ENCODE measurements at places on chromosomes 11 and 22.
A peak's percentile ranks its signal among the peaks of the same experiment; 100 is the strongest.

- DNase-seq = no peak
These were observed 7.0 kb downstream of the OR4X1 start for GRCh38 chr11:48270621-48271020.

DNA sequence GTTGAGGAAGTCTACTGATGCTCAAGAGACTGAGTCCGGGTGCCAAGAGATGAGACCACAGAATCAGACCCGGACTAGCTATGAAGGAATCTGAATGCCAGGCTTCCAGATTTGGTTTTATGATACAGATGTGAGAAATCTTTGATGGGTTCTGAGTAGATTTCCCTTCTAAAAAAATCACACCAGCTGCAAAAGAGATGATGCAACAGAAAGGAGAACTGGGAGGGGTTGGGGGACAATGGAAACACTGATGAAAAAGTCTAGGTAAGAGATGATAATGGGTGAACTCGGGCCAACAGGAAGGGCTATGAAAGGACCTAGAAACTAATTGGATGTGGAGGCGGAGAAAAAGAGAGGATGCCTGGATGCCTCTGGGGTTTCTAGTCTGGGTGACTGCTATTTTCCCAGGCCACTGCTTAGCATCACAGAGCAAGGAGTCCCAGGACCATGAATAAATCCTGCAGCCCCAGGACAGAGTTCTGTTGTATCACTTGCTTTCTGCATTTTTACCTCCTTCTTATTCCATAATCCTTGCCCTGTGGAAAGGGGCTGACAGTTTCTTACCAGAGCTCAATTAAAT lies 115.4 kb upstream of the SEZ6L start:
- no peak for DNase-seq

DNA sequence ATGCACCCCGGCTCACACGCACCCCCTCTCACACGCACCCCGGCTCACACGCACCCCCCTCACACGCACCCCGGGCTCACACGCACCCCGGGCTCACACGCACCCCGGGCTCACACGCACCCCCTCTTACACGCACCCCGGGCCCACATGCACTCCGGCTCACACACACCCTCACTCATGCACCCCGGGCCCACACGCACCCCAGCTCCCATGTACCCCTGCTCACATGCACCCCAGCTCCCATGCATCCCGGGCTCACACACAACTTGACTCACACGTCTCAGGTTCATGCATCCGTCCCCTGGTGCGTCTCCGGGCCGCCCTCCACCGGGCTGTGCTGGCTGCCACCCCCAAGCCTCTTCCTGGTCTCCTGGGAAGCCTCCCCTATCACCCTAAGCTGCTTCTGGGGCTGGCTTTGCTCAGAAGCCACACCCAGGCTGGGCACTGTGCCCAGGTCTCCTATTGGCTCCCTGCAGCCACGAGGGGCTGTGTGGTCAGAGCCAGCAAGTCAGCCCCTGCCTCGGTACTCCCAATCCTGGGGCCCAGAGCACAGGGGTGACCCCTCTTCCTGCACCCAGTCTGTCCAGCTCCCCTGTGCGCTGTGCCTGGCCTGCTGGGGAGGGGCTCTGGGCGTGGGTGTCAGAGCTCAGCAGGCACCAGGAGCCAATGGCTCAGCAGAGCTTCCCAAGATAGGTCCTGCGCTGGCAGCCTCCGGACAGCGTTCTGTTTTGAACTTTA lies 16.9 kb downstream of the TSPAN4 start:
- no peak for DNase-seq

GRCh38 chr11:83403691-83404389 lies 117.7 kb upstream of the CCDC90B start:
- DNase-seq = no peak

DNA sequence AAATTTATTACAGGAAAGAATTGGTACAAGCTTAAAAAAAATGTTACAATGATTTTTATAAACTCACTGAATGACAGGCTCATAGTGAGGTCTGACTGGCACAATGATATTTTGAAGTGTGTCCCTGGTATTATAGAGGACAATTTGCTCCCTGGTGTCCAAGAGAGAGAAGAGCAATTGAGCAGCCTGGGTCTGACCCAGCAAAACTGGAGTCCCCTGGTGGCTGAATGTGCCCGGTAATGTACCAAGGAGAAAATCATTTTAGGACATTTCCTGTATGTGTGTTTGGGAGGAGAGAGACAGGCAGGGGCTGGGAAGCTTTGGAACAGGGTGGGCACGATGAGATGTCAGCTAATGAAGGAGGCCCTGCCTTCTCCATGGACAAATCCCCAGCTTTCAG lies 125.3 kb downstream of the APOL5 start:
- peak; percentile 5 for DNase-seq

GRCh38 chr11:73184953-73185671 lies 33.0 kb upstream of the P2RY2 start:
- peak; percentile 76 for DNase-seq

DNA sequence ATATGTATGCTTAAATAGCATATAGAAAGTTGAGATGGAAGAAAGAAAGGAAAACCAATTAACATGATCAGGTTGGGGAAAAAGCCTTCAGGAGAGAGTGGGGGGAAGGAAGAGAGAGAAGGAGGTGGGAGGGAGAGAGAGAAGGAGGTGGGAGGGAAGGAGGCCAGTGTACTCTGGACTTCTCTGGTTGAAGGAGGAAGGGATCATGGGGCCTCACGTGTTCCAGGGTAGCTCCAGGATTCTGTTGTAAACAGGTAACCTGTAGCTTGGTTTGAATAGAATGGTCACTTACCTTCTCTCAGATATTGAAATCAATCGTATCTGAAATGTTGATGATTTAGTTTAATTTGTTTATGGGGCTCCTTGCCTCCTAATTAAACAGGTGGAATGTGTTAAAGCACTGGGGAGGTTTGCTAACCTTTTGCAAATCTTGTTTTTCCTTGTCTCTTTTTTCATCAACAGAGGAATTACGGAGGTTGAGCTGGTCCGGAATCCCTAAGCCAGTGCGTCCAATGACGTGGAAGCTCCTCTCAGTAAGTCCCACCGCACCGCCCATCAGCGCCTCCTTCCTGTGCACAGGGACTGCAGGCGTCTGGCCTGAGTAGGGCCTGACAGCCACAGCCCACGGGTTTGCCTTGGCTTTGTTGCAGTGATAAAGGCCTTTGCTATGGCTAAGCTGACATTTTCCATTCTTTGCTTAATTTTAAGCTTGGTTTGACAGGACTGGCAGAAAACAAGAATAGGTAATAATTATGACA lies 115.9 kb downstream of the TBC1D22A start:
- no peak for DNase-seq

GRCh38 chr22:29726106-29726505 lies 6.3 kb downstream of the CABP7 start:
- no peak for DNase-seq

DNA sequence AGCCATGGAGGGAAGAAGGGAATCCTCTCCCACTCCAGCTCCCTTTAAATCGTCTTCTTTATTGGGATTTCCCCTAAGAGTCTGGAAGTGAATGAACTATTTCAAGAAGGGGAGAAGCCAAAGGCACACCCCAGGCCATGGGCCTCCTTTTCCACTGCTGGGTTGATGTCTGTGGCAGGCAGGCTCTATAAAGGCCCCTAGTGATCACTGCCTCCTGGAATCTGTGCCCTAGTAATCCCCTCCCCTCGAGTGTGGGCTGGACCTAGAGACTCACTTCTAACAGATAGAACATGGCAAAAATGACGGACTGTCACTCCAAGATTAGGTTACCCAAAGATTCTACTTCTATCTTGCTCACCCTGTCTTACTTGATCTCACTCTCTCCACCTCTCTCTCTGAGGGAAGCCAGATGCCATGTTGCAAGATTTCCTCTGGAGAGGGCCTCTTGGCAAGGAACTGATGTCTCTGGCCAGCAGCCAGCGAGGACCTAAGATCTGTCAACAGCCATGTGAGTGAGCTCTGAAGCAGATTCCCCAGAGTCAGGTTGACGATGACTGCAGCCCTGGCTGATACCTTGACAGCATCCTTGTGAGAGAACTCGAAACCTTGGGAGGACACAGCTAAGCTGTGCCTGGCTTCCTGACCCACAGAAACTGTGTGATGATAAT lies 444.8 kb downstream of the SOX6 start:
- no peak for DNase-seq

- peak; percentile 22 for DNase-seq
These were observed 39.3 kb downstream of the PDGFB start for GRCh38 chr22:39205344-39206021.

DNA sequence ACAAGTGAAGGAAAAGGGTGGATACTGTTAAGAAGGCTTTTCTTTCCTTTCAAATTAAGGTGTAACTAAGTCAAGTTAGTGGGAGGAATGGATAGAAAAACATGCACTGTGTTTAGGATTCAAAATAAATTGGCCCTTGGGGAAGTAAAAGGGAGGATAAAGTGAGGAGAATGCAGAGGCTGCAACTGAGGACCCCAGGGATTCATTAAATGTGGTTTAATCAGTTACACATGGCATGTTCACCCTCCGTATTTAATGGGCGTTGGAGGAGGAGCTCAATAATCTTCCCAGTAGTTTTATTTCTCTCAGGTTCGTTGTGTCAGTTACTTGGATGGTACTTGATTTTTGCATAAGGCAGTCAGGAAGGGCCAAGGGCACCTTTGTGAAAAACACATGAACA lies 966.3 kb downstream of the JRKL start:
- DNase-seq = no peak

GRCh38 chr11:28759311-28759710 lies 651.1 kb downstream of the METTL15 start:
- DNase-seq = no peak

GRCh38 chr11:96161307-96162089 lies 181.5 kb downstream of the MAML2 start:
- no peak for DNase-seq

- DNase-seq = no peak
These were observed 26.1 kb downstream of the GLYATL1 start for GRCh38 chr11:58965246-58965985.

- DNase-seq = no peak
These were observed 858.7 kb upstream of the CHORDC1 start for GRCh38 chr11:91081440-91082043.

GRCh38 chr11:122598971-122599370 lies 56.6 kb upstream of the UBASH3B start:
- no peak for DNase-seq

DNA sequence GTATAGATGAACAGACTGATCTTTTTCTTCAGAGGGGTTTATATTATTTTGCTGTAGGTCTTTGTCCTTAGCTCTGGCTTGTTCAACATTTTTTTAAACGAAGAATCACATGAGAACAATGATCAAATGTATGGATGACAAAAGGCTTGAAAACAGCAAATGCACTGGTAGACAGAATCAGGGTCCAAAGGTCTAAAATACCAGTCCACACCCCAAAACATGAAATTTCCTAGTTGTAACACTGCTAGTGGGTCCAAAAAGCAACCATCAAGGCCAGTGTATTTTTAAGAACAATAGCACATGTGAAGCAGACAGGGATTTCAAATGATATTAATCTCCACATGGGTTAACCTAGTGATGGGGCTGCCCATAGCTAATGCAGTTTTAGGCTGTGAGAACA lies 162.0 kb downstream of the SWAP70 start:
- no peak for DNase-seq

- DNase-seq = no peak
These were observed 49.2 kb upstream of the SESN3 start for GRCh38 chr11:95279921-95280868.

- no peak for DNase-seq
These were observed 315.2 kb upstream of the CCDC90B start for GRCh38 chr11:83601201-83601913.

- DNase-seq = no peak
These were observed 51.6 kb downstream of the UBASH3B start for GRCh38 chr11:122707111-122707510.

GRCh38 chr11:97398246-97398645 lies 1008.4 kb downstream of the JRKL start:
- DNase-seq = no peak

DNA sequence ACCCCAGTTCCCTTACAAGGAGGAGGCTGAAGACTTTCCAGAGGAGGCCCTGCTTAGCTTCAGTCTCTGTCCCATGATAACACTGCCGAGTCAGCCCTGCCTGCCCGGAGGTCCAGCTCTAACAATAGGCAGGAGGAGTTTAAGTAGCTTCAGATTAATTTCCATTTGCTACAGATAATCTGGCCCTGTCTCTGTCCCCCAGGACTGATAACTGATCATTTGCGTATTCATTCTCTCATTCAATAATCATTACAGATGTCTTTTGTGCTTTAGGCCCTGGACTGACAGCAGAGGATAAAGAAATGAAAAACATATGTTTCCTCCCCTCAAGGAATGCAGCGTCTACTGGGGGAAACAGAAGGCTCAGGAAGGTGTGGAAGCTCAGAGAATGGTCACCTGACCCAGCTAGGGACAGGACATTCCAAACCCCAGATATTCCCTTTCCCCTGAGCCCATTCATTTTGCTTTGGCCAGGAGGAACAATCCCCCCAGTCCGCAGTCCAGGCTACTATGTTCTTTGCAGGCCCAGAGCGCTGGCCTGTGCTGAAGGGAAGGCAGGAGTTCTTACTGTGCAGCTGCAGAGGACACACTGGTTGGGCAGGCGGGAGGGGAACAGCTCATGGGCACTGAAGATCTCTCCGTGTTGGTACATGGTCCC lies 20.8 kb downstream of the CHRDL2 start:
- no peak for DNase-seq

GRCh38 chr22:45226503-45227186 lies 14.0 kb downstream of the KIAA0930 start:
- DNase-seq = no peak

DNA sequence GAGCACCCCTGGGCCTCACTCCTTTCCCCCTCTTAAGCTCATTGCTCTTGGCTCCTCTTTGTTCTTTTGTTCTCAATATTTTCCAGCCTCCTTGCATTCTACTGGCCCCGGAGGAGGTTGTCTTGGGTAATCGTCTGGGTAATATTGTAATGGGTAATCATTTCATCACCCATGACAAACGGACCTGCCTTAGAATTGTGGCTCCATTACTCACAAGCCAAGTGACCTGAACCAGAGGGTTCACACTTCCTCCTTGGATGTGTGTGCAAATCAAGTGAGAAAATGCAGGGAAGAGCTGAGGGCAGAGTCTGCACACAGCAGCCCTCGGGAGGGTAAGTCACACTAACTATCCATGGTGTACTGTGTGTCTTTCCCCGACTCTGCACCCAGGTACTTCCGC lies 305.0 kb downstream of the BUD13 start:
- no peak for DNase-seq

- DNase-seq = no peak
These were observed 2.2 kb downstream of the ARSA start for GRCh38 chr22:50625568-50626313.

DNA sequence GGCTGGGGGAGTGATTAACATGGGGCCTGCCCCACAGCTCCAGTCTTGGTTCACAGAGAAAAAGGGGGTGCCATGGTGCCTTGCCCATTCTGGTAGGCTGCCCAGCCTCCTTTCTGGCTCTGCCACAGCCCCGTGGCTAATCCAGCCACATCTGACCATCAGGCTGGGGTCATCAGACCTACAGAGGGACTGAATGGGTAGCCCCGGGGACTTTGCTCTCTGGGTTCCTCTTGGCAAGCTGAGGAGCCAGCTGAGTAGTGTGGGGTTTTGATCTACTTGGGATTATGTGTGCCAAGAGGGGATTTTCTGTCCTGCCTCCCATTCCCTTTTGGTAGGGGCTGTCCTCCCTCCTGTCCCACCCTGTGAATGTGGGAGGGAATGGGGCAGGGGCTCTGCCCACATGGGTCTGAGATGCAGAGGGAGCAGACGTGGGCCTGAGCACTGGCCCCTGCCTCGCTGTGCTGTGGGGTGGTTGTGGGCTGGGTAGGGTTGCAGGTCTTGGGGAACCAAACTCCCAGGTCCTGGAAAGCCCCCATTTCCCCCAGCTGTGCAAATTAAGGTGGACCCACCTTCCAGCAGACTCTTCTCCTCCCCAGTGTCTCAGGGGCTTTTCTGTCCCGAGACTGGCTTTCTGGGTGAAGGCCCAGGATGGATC lies 32.0 kb downstream of the CD82 start:
- DNase-seq = no peak

- DNase-seq = no peak
These were observed 1.2 kb downstream of the MRTFA start for GRCh38 chr22:40635043-40635939.

All from activated CD4-positive, alpha-beta T cell treated with anti-CD3 and anti-CD28 coated beads for 48 hours (primary cell).